ENCODE measurements at places on chromosomes 2 and 18.

- no peak for DNase-seq
Measured at GRCh38 chr2:136005462-136006196, 20.2 kb upstream of the DARS1 start.

GRCh38 chr2:26175466-26176278, 2.8 kb downstream of the GAREM2 start:
- DNase-seq, result no peak

- DNase-seq, result no peak
Measured at GRCh38 chr2:234712421-234712935, 215.6 kb upstream of the ARL4C start.

DNA sequence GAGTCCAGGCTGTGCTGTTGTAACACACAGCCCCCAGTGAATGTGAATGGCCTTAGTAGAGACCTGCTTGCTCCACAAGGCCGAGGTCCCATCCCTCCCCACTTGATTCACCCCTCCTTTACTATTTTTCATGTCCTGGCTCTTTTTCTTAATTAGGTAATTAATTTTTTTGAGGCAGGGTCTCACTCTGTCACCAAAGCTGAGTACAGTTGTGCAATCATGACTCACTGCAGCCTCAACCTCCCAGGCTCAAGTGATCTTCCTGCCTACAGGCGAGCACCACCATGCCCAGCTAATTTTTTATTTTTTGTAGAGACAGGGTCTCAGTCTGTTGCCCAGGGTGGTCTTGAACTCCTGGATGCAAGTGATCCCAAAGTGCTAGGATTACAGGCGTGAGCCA, 19.3 kb downstream of the FBLN7 start:
- no peak for DNase-seq

GRCh38 chr2:150479075-150479915, 8.2 kb downstream of the RND3 start:
- peak; percentile 84 for DNase-seq

- DNase-seq, result no peak
Measured at GRCh38 chr2:142176941-142177340, 46.1 kb upstream of the LRP1B start.

DNA sequence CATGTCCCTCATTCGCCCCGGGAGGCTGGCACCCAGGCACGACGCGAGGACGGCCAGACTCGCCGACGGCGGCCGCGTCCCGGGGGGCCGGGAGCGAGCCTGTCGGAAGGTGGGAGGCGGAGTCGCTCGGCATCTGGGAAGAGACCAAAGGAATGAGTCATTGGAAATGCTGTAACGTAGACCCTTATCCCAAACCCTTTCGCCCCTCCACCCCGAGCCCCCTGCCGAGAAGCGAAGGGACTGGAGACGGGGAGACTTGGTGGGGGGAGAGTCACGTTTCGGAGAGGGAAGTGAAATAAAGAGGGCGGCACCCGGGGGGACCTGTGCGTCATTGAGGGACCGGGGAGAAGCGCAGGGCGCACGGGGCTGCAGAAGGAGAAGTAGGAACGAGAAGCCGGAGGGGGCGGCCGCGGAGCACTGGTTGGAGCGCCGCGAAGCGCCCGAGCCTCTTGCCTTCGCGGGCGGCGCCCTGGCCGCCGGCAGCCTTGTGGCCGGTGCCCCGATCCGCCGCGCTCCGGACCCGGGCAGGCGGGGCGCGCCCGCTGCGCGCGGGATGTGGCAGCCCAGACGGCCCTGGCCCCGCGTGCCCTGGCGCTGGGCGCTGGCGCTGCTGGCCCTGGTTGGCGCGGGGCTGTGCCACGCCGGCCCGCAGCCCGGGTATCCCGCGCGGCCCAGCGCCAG, at the start of gene EMILIN2:
EMILIN2 (plus strand) TSS at position 371 of the 681 bp plus-strand sequence; CDS start at position 554, 183 bp downstream.
- peak; percentile 94 for DNase-seq

- no peak for DNase-seq
Measured at GRCh38 chr18:12099160-12099559, 5.5 kb downstream of the ANKRD62 start.

DNA sequence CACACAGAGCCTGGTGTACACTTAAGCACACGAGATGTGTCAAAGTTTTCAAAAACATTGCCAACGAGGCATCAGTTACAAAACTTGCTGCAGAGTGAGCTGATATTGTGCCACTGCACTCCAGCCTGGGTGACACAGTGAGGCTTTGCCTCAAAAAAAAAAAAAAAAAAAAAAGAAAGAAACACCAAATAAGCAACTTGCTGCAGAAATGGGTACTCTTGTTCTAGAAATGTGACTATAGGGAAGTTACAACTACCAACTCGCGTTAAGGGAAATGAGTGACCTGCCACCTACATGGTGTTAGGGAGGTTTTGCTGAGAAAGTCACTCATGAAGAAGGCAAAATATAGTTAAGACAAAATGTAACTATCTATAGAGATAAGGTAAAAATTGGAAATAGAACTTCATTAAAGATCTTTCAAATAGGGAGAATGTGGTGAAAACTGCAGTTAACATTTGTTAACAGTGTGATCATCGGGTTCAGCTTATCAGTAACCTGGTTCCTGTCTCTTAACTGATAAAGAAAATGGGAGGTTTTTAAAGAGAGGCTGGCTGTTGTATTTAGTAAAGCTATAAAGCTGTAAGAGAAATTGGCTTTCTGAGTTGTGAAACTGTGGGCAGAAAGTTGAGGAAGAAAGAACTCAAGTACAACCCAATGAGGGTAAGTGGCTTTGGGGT, at the start of gene IL1RL1:
IL1RL1 (plus strand) TSS at position 600 of the 677 bp plus-strand sequence. CDS start 26,702 bp downstream, outside the sequence.
- DNase-seq, result no peak

DNA sequence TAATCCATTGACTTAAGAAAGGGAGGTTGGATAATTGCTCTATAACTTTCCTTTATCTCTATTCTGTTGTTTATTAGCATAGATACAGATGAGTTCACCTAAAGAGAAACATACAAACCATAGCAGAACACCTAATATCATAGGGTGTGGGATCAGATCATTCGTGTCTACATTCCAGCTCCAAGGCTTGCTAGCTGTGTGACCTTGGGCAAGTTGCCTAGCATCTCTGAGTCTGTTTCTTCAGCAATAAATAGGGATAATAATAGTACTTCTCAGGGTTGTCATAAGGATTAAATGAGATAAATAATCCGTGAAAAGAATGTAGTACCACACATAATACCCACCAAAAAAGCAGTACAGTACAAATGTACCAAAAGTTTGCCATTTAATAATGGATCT, 126.2 kb downstream of the PLB1 start:
- DNase-seq, result no peak

DNA sequence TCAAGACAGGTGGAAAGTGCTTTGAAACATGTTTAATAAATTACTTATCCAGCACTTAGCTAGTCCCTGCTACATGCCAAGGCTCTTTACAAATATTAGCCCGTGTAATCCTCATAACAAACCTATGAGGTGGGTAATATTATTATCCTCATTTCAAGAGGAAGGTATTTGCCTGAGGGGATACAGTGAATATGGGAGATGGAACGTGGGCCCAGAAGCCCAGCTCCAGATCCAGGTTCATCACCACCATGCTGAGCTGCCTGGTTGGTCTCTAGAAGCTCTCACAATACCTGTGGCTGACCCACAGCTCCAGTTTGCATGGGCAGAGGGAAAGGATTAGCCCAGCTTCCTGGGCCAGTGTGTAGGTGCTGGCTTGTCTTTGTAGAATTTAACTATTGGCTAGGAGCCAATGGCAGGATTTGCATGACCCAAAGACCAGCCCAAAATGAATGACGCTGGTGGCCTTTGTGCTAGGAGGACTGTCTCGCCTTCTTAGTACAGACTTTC, 61.6 kb upstream of the ATP8B1 start:
- DNase-seq, result no peak

- no peak for DNase-seq
Measured at GRCh38 chr18:69022426-69022825, 224.5 kb downstream of the CCDC102B start.

GRCh38 chr2:6181525-6181924, 489.3 kb downstream of the SOX11 start:
- peak; percentile 83 for DNase-seq

DNA sequence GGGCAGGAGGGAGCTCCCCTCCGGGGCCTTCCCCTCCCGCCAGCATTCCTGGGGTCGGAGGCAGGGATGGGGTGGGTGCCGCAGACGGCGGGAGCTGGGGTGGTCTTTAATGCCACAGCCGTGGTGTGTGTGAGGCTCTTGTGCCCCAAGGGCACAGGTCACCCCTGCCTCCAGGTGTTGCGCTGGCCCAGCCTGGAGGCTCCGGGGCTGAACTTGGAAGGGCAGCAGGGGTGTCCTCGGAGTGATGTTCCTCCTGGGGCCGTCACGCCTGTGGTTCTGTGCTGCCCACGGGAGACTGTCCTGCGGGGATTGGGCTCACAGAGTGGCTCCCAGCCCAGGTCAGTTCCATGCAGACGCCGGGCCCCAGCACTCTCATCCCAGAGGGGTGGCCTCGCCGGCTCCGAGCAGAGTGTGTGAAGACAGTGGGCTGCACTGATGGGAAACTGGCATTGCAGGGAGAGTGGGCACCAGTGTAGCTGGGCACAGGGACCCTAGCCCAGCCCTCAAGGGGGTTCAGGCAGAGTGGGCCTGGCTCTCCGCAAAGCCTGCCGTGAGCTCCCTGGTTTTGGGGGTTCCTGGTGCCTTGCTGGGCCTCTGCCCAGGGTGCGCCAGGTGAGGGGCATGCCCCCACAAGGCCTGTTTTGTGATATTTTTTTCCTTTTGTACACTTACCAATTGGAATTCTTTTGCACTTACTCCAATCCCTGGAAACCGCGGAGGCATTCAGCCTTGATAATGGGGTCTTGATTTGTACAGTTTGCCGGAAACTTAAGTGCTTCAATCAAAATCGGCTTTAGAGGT, 56.7 kb downstream of the NFATC1 start:
- no peak for DNase-seq

DNA sequence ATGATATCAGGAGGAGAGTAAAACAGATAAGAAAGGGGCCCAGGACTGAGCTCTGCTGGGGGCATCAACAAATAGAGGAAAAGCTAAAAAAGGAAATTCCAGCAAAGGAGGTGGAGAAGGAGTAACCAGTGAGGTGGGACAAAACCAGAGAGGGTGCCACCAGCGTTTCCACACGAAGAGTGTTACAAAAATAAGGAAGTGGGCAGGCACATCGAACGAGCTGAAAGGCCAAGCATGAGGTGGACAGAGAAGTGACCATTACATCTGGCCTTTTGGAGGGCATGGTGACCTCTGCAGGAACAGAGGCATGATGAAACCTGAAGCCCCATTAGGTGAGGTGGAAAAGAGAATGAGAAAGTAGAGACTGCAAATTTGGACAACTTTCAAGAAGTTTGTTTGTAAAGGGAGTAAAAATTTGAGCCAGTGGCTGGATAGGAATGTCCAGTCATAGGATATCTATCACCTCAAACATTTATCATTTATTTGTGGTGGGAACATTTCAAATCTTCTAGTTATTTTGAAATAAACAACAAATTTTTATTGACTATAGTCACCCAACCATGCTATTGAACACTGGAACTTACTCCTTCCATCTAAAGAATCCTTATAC, 18.4 kb upstream of the VIT start:
- DNase-seq, result no peak

- no peak for DNase-seq
Measured at GRCh38 chr18:79483971-79484491, 88.3 kb downstream of the NFATC1 start.

DNA sequence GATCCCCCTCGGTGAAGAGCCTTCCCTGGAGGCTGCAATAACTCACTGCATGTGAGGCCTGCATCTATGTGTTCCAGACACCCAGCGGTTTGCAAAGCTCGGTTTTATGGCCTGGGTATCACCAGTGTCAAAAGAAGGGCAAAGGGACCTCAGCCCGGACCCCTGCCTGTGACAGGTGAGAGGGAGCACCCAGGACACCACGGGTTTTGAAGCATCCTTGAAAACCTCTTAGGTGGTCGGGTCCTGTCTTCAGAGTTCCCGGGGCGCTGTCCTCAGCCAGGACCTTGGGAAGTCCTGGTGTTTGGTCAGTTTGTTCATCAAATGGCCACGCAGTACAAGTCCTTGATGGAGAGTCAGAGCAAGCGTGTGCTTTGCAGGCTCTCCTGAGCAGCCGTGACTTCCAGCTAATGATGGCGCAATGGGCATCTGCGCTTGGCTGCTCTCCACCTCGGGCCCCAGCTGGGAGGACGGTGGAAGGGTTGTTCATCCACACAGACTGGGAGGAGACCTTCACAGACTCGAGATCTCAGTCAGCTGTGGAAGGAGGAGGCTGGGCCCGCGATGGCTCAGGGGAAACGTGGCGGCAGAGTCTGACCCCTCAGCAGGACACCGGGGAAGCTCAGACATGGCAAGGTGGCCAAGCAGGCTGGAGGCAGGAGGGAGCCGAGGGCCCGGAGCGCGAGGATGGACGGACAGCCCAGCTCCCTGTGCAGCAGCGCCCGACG, 113.1 kb upstream of the GPC1 start:
- DNase-seq, result no peak

GRCh38 chr2:170238776-170239175, 60.8 kb downstream of the MYO3B start:
- DNase-seq, result no peak

DNA sequence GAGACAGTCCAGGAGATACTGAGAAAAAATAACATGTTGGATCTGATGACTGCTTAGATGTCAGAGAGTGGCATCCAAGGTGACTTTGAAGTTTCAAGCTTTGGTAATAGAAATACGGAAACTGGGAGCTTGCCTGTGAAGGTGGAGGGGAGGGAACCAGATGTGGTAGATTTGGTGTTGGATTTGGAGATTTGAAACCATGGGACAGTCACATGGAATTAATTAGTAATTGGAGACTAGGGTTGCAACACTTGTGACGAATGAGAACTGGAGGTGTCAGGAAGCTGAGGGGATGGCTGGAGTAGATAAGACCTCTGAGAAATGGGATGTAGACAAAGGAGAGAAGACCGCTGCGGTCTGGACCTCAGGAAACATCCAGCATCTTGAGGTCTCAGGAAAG, 46.7 kb downstream of the RPL37A start:
- peak; percentile 71 for DNase-seq

DNA sequence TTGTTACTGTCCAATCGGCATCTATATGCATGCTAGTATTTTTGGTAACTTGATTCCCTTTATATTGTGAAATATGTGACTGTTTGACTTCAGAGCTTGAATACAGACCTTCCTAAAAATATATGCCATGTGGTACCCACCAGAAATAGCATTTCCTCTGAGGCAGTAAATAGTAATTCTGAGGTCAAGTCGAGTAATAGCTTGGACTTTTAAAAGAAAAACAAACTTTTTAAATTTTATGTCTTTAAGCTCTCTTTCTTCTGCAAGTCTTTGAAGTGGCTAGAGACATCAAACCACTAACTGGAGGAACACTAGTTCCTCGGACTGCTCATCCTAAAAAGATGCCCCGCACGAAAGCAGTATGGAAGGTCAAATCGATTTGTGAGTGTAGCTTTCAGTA, 396.8 kb upstream of the SLC14A2 start:
- no peak for DNase-seq

- no peak for DNase-seq
Measured at GRCh38 chr2:88281302-88282217, 111.4 kb downstream of the THNSL2 start.

- DNase-seq, result peak; percentile 93
Measured at GRCh38 chr18:22466608-22467395, 49.1 kb upstream of the CTAGE1 start.

GRCh38 chr2:224970311-224970710, 72.0 kb downstream of the DOCK10 start:
- no peak for DNase-seq
